ENCODE measurements at places on chromosomes 11 and 22. TPM values are rescaled to one million over a fixed set of nuclear protein-coding genes. Genes with fewer than 3 reads are reported as not detected.

TREH gene
- not detected for total RNA-seq

APOL4 gene
- total RNA-seq = 0.70 TPM

DNA sequence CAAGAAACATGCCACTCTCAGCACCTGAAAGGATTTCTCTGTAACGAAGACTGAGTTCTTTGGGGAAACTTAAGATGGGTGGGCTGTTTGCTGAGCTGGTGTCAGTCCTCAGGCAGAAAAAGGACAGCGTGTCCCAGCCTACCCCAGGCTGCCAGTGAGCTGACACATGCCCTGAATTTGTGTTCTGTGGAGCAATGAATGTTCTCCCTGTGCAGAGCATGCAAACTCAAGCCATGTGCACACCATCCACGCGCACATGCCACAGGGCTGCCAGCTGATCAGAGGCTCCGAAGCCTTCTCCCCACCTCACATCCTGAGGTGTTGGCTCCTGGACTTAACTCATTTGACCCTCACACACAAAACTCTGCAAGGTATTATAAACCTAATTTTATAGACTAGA is 104.9 kb downstream of the KCNC1 start:
- no peak for DNase-seq

SCO2 gene
- 5.0 TPM for total RNA-seq

DNA sequence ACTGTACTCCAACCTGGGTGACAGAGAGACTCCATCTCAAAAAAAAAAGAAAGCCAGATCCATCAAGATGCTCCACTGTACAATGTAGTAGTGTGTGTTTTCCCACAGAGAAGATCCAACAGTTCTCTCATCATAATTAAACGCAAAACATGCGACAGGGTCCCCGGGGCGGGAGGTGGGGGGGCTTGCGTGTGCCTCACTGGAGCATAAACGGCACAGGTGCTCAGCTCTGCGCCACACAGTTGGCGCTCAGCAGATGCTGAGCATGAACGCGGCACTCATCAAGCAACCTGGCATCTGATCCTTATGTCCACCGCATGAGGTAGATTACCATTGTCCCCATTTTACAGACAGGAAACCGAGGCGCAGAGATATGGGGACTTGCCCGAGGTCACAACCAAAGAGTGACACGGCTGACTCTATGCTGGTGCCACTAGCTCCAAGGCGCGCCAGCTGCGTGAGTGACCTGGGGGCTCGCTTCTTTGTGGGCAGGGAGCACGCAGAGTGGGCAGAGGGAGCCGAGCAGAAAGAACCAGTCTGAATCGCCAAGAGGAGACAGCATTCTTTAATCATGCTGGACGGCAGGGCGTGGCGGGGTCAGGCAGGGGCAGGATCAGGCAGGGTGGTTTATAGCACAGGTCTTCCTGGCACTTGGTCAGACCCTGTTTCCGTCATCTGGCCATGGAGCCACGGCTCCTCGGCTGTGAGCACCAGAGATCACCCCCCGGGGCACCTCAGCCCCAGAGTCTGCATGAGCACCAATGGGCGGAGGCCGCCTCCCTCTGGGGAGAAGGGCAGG is 8.2 kb downstream of the C1QTNF6 start:
- no peak for DNase-seq

KCNK4 gene
- not detected for total RNA-seq

GRCh38 chr22:27136596-27136995 is 479.2 kb downstream of the MIAT start:
- no peak for DNase-seq

DNA sequence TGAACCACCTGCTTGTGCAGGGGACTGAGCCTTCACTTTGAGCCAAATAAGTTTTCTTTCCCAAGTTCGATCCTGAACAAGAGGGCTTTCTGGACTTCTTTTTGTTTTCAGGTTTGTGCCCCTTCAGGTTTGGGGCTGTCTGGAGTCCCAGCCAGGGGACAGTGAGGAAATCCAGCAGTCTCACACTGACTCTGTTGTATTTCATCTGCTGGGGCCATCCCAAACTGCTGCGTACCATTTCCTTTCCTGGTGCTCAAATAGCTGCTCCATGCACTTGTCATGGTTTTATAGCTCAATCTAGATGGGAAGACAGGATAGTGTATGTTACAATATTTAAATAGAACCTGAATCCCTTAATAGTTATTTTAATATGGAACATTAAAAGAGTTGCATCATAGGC is 66.3 kb upstream of the IGLL5 start:
- DNase-seq = no peak

GRCh38 chr11:78226684-78227680 is 38.3 kb downstream of the USP35 start:
- DNase-seq = no peak

- DNase-seq = no peak
These were observed 2.1 kb downstream of the BARX2 start for GRCh38 chr11:129377739-129378138.

DNA sequence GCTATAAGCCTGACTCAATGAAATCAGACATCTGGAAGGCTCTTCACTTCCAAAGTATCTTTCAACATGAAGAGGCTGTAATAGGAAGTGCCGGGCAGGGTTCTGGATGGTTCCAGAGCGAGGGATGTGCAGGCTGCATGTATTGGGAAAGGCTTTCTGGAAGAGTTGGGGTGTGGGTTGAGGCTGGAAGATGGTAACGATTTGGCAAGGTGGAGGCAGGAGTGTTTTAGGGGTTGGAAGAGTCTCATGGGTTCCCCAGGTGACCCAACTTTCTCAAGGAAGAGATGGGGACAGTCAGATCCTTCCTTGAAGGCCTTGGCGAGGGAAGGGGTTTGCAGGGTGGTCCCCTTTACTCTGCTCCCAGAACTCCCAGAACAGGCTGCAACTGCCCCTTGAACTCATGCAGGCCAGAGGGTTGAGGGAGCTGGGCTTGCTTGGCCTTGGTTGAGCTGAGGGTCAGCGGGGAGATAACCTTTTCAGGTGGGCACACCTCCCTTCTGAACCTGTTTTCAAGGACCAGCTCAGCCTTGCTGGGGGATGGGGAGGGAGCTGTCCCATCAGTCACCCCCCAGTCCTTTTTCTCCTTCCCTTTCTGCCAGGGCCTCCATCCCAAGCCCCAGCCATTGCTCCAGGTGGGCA is 9.4 kb upstream of the POU2F3 start:
- no peak for DNase-seq

GRCh38 chr11:35324981-35325380 is 94.4 kb downstream of the SLC1A2 start:
- no peak for DNase-seq

DNA sequence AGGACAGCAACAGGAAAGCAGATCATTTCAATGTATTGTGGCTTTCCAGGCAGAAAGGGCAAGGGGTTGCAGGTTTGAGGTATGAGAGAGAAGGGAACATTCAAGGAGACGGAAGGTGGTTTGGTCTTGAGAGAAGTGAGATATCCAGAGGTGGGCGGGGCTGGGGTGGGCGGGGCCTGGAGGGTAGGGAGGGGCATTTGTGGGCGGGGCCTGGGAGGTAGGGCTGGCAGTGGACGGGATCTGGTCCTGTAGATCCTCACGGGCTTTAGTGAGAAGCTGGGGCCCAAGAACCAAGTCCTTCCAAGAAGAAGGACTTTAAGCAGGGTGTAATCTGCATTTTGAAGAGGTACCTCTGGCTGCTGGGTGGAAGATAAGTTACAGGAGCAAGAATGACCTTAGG is 199.2 kb downstream of the MN1 start:
- no peak for DNase-seq

DNA sequence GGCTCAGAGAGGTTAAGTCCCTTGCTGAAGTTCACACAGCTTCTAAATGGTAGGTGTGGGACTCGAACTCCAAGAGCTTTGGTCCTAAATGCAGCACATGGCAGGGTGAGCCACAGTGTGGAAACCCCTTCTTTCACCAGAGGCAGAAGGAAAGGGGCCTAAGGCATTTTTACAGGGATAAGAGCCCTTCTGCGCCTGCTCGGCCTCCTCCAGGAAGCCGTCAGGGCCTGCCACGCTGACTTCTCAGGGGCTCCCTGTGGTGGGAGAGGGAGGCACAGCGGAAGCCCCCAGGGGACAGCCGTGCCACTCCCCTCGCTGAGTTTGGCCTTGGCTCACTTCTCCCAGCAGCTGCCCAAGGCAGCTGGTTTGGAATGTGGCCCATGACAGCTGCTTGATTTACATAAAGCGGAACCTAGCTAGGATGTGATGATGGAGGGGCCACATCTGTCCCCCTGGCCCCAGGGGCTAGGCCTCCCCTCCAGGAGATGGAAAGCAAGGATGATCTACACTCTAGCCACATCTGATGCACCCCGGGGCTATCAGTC is 35.4 kb downstream of the CD82 start:
- no peak for DNase-seq

RBMXL2 gene
- not detected for total RNA-seq

DNA sequence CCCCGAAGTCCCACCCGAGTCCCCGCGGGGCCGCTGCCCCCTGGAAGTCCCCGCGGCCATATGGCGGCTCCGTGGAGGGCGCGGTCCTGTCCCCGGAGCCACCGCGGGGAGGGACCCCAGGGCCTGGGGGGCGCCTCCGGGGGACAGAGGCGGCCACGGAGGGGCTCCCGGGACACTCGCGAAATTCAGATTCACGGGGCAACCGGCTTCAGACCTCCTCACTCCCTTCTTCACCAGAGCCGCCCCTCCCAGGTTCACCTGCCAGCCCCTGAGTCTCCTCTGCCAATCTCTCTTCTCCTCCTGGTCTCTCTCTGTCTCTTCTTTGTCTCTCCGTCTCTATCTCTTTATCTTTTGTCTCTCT is 28.2 kb upstream of the TOLLIP start:
- DNase-seq = no peak

IGLL5 gene
- 0.93 TPM for total RNA-seq

- no peak for DNase-seq
These were observed 16.7 kb downstream of the PIK3IP1 start for GRCh38 chr22:31275576-31275975.

GRCh38 chr11:120017582-120018150 is 120.2 kb downstream of the TRIM29 start:
- DNase-seq = no peak

DNA sequence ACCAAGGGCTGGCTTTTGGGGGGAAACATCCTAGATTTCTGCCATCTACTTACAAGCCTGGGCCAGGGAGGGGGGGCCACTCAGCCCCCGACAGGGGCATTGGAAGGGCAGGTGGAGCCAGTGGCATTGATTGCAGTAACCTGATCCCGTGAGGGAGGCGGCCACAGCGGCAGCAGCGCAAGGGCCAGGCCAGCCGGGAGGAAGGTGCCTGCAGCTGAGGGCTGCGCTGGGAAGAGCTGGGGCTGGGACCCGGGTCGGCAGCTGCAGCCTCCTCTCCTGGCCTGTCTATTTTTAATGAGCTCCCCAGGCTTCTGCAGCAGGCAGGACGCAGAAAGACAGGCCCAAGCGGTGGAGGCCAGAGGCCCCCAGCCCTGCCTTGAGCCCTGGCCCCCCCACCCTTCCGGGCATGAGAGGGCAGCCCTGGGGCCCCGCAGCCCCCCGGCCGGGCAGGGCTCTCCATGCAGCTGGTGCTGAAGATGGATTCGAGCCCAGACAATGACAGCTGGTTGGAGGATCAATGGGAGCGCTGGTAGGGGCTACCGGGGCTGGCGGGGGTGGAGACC is 10.6 kb downstream of the FREY1 start:
- no peak for DNase-seq

GRCh38 chr11:20973940-20974559 is 304.7 kb downstream of the NELL1 start:
- DNase-seq = no peak

DNA sequence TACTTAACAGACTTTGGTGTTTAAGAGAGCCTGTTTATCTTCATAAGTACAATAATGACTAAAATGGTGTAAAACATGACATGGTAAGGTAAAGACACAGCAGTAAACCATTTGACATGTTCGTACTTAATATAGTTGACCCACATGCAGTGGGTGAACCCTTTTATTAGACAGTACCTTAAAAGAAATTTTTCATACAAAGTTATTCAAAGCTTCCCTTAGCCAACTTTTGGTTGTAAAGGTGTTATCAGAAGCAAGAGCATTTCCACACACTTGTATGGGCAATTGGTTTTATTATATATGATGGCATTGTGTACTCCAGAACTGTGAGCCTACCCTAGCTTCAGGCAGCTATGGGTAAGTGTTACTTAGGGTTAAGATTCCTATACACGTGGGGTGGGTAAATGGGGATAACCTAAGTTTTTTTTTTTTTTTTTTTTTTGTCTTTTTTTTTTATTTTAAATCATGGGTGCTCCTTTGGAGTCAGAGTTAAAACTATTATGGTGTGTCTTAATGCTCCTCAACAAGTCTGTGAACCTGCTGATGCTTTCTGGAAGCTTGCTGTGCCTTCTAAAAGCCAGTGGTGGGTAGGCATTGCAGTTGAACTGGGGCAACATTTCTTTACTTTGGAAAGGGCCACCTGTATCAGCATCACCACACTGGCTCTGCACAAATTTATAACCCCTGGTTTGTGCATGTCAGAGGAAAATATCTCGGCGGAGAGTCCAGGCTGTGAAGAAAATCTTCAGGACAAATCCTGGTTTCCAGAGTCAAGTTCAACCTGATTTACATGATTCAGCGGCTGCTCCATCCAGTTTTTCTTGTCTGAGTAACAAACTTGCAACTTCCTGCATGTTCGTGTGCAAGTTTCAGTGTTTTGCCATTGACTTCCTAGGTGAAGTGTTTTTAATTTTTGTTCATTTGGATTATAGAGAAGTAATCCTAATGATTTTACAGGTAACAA is 3.3 kb downstream of the PCF11 start:
- no peak for DNase-seq

- DNase-seq = no peak
These were observed 211.7 kb downstream of the NXPE2 start for GRCh38 chr11:114890038-114890437.

GRCh38 chr11:94825031-94825430 is 56.9 kb downstream of the AMOTL1 start:
- no peak for DNase-seq

- DNase-seq = no peak
These were observed 3.4 kb downstream of the TENM4 start for GRCh38 chr11:79437278-79437980.

BID gene
- total RNA-seq = 22.0 TPM

DNA sequence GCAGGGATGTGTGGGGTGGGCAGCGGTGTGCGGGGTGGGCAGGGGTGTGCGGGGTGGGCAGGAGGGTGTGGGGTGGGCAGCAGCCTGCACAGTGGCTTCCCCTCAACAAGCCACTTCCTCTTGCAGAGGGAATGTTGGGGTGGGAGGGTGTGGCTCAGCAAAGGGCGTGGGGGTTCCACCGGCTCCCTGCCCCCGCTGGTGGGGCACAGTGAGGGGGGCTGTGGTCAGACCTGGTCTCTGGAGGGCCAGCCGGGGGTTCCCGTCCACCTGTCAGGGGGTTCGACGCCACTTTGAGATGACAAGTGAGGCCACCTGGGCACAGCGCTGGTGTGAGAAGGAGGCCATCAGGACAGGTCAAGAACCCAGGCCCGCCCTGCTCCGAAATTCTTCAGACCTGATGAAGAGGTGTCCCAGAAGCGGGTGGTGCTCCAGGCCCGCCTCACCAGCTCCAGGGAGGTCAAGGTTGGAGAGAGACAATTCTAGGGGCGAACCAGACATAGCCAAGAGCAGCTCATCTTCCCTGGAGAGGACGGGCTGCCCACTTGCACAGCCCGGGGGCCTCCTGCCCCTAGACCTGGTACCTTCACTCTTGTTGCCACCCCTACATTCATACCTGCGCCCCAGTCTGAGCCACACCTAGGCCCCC is 1.3 kb downstream of the C11orf21 start:
- no peak for DNase-seq

- peak; percentile 14 for DNase-seq
These were observed 9.0 kb downstream of the RAC2 start for GRCh38 chr22:37234736-37235711.

- no peak for DNase-seq
These were observed 938 bp downstream of the SAA4 start for GRCh38 chr11:18235394-18236334.
